ENCODE measurements at places on chromosomes 2 and 18.

- no peak for DNase-seq
These were observed 6.1 kb downstream of the ADI1 start for GRCh38 chr2:3513026-3513810.

DNA sequence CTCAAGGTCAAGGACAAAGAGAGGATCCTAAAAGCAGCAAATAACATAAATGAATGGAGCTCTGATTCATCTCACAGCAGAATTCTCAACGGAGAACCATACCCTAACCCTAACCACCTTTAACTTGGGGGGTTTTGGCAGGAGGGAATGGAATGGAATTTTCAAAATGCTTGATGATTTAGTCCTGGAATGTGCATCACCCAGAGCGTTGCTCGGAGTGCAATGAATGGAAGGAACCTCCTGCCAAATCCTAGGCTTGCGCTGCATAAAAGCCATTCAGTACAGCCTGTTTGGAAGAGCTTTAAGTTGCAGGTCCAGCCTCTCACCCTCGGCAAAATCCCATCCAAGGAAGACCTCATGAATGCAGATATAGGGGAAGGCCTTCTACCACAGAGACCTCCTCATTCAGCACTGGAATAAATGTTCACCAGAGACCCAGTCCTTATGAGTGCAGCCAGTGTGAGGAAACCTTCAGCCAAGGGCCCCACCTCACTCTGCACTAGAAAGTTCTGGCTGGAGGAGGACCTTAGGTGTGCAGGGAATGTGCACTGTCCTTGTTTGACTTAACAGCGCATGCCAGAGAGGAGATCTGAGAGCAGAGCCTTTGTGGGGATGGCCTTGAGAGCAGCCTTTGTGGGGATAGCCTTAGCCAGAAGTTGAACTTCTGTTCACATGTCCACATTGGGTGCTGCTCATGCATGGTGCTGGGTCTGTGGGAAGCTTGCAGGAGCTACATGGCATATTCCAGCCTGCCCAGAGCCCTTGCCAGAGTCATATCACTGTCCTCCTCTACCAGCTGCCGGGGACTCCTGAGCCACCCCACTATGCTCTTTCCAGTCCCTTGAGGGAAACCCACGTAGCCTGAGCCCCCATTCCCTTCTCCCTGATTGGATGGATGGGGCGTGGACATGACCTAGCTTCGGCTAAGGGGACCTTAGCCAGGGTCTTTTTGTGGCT, 30.5 kb downstream of the ASB1 start:
- no peak for DNase-seq

DNA sequence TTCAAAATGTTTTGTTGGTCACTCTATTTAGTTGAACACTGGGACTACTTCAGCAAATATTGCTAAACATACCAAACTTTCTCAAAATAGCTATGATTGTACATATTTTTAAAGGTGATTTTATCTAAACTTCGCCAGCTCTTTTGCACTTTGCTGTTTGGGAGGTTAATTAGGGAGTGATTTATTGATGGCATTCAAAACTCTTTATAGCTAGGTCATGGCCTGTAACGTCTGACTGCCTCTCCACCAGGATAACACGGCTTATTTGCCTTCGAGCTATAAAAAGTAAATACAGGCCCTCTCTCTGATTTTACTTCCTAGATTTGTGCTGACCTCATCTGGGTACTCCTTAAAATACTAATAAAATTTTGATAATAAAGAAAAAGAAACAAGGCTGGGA, 931.9 kb downstream of the DCDC2C start:
- DNase-seq = no peak

DNA sequence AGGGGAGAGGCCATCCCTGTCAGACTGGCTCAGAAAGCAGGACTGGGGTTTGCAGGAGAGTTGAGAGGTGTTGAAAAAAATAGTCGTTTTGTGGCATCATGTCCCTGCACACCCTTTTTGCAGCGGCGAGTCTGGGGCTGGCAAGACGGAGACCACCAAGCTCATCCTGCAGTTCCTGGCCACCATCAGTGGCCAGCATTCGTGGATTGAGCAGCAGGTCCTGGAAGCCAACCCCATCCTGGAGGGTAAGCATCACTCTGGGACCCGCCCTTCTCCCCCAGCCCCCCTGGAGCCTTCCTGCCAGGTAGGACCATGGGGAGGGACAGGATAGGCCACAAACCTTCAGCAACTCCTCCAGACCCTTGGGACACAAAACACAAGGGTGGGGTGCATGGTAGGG, 34.2 kb downstream of the MYO7B start:
- DNase-seq = no peak

- DNase-seq = no peak
These were observed 32.2 kb upstream of the ST8SIA5 start for GRCh38 chr18:46789088-46789487.

- no peak for DNase-seq
These were observed 88.5 kb upstream of the CD226 start for GRCh38 chr18:70036168-70036567.

DNA sequence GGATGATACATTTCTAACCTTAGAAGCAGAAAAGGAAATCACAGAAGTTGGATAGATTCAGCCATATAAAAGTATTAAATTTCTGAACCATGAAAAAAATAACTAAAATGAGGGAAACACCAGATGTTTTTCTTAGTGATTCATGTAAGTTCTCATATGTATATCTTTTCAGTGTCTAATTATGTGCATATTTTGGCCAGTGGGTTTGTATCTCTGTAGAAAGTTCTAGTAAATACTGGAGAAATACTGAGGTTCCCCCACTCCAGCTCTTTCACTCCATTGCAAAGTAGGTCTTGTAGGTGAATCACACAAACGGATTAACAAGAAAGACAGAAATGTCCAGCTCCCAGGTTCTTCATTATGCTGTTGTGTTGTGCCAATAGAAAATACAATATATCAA, 222.3 kb downstream of the NEDD4L start:
- no peak for DNase-seq

DNA sequence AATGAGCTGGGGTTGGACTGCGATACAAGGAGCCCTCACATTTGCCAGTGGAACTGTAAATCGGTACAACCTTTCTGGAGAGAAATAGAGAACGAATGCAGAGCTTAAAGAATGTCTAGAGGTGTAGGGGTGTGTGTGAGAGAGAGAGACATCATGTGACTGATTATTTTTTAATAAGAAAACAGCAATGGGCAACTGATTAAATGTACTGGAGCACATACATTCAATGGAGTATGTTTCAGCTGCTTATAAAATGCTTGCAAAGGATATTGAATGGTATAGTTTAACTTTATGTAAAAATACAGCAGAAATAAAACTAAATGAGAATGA, 391 bp upstream of the TMEM17 start:
- no peak for DNase-seq

All from hypothalamus (tissue), 51 donors.